Motor neuron (in vitro differentiated cells): ENCODE measurements at places on chromosomes 5 and 9. TPM values are rescaled to one million over a fixed set of nuclear protein-coding genes. Genes with fewer than 3 reads are reported as not detected.

TMC1 gene
- total RNA-seq, result 0.18 and 0.21 TPM in 2 replicates

INSYN2B gene
- 7.6 and 10.1 TPM in 2 replicates for total RNA-seq

DNA sequence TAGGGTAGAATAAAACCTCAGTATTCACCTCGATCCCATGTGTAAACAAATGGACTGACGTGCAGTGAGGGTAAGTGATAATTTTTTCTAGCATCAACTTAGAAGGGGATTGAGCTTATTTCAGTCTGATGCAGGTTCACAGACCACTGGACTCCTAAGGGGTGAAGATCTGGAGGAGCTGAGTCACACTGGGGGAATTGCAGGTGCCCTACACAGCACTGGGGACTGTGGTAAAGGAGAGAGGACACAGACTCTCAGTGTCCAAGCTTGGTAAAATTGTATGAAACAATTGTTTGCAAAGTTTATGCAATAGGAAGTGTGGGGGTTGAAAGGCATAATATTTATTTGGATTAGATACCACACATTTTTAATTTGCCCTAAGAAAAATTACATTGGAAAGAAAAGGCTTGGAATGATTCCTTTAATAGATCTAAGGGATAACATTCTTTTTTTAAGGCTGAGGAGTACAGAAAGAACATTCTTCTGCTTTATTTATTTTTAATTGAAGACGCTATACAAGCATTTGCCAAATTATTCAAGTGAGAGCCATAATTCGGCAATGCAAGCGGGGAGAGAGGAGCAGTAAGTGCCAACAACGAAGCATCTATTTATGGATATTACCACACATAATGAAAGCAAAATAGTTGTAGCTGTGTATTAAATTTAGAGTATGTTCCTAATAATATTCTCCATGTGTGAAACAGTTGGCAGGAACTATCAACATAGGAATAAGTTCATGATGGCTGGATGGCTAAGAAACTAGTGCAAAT, 766.9 kb upstream of the ADAMTS16 start:
- ATAC-seq, result no peak

GRCh38 chr5:28132151-28132550, 1093.8 kb upstream of the CDH9 start:
- no peak for ATAC-seq

DNA sequence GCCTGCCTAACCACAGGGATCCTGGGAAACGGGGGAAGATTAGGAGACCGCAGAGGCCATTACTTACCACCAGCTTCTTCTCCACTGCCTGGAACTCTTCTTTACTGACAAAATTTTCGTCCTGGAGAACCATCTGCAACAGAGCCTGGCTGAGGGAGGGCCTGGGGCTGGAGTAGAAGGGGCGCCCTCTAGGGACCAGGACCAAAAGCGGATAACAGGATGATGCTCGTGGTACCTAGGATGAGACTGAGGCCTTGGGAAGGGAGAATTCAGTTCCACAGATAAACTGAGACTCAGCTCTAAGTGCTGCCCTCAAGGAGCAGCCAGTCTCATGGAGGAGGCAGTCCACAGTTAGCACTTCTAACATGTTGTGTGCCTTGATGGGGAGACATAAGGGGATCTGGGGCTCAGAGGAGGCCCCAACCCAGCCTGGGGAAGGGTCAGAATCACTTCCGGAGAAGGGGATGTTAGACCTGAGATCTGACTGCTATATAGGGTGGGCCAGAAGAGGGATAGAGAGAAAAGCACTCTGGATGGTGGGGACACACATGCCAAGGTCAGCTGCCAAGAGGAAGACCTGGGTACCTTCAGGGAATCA, 1.2 kb downstream of the SPATA24 start:
- no peak for ATAC-seq

KLF9 gene
- 0.79 and 0.87 TPM in 2 replicates for total RNA-seq

GLIPR2 gene
- 1.4 and 1.6 TPM in 2 replicates for total RNA-seq

- no peak for ATAC-seq
Measured at GRCh38 chr9:76027416-76027815, 136.9 kb downstream of the PCSK5 start.

FBN2 gene
- total RNA-seq, result 13.6 and 15.5 TPM in 2 replicates

NPR3 gene
- 8.9 and 10.7 TPM in 2 replicates for total RNA-seq

DNA sequence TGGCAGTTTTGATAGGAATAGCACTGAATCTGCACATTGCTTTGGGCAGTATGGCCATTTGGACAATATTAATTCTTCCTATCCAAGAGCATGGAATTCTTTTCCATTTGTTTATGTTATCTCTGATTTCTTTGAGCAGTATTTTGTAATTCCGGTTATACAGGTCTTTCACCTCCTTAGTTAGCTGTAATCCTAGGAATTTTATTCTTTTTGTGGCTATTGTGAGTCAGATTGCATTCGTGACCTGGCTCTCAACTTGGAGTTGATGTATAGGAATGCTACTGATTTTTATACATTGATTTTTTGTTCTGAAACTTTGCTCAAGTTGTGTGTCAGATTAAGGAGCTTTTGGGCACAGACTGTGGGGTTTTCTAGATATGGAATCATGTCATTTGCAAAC, 24.0 kb downstream of the TMEM161B start:
- no peak for ATAC-seq

DNA sequence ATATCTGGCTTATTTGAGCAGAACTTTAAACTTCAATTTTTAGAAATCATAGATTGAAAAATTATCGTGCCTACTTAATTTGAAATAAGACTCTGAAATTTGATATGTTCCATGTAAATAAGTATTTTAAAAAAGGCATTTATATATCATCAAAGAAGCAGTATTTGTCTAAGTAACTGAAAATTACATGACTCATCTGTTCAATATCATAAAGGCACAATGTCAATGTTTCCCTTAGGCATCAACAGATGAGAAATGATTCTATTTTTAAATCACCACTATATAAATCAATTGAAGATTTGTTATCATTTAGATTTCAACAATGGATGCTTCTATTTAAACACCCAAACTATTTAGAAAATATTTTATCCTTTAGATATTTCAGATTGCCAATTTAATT, 142.9 kb upstream of the POU5F2 start:
- no peak for ATAC-seq

GRCh38 chr5:119353686-119354366, 2.0 kb upstream of the TNFAIP8 start:
- no peak for ATAC-seq

POU5F2 gene
- total RNA-seq, result 0.18 and 0.21 TPM in 2 replicates

DNA sequence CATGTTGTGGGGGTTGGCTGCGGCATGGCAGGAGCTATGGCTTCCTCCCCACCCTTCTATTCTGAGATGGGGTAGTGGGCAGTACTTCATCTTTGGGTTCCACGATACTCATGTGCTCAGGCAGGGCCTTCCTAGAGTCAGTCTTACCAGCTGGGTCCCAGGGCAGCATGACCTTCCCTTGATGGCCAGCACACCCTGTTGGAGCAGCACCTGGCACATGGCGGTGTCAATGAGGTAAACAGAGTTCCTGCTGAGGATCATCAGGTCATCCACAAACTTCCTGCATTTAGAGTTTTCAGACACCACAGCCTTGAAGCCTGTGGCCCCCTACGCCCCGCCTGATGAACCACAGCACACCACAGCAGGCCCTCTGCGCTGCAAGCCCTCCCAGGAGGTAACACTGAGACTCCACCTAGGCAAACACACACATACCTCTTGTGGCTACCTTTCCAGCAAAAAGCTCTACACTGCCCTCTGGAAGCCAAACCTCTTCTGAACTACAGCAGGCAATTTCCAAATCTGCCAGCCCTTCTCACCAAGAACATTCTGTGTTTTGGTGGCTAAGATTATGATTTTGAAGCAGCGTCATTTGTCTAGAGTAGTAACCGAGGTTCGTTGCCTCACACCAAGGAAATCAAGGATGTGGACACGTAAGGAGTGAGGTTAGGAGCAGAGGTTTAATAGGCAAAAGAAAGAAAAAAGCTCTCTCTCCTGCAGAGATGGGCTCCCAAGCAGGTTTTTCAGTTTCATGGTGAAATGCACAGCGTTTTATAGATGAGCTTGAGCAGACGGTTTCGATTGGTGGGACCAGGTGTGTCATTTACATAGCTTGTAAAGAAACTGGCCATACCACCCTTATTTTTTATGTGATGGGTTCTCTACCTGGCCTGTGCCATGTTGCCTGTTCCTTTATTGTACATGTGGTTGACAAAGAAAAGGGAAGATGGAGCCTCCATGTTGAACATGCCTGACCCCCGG, 20.3 kb upstream of the TMEM174 start:
- ATAC-seq, result no peak

ADAMTS13 gene
- 14.0 and 14.3 TPM in 2 replicates for total RNA-seq
